Epithelial cell of umbilical artery (primary cell): ENCODE measurements at places on chromosomes 1 and 21. TPM values are rescaled to one million over a fixed set of nuclear protein-coding genes. Genes with fewer than 3 reads are reported as not detected.

The DCDC2B gene
- not detected in 2 replicates for total RNA-seq

The TAS1R1 gene
- total RNA-seq = not detected in 2 replicates

The IQGAP3 gene
- total RNA-seq = 16.6 and 17.2 TPM in 2 replicates

The L1TD1 gene
- not detected in 2 replicates for total RNA-seq

The SLC6A17 gene
- total RNA-seq = under 0.01 TPM in 1 of 2 replicates, not detected in the other

The DMRTA2 gene
- total RNA-seq = not detected in 2 replicates

The OR2T27 gene
- total RNA-seq = not detected in 2 replicates

The LMOD1 gene
- under 0.01 and 0.15 TPM in 2 replicates for total RNA-seq

The HHIPL2 gene
- not detected in 2 replicates for total RNA-seq

The OR6K3 gene
- not detected in 2 replicates for total RNA-seq

The AGBL4 gene
- not detected in 2 replicates for total RNA-seq

The LCE2C gene
- not detected in 2 replicates for total RNA-seq

The S100A8 gene
- total RNA-seq = not detected in 2 replicates

The SPRR2B gene
- total RNA-seq = not detected in 2 replicates

The IVNS1ABP gene
- total RNA-seq = 79.0 and 92.6 TPM in 2 replicates

The GOLT1A gene
- total RNA-seq = 0.46 TPM in 1 of 2 replicates, not detected in the other

The ABCB10 gene
- 20.4 and 20.8 TPM in 2 replicates for total RNA-seq

The CYP4A11 gene
- not detected in 2 replicates for total RNA-seq

The LRRC38 gene
- total RNA-seq = not detected in 2 replicates
